ENCODE measurements at places on chromosomes 6 and 20. TPM values are rescaled to one million over a fixed set of nuclear protein-coding genes. Genes with fewer than 3 reads are reported as not detected.

The ERGIC3 gene
- 87.8 TPM for total RNA-seq

The GMPR gene
- 266 TPM for total RNA-seq

The RSPO3 gene
- 7.5 TPM for total RNA-seq

The BLCAP gene
- total RNA-seq: 262 TPM

The COL11A2 gene
- total RNA-seq: 0.31 TPM

The THEMIS gene
- total RNA-seq: not detected
